ENCODE measurements at places on chromosomes 1 and 21.

DNA sequence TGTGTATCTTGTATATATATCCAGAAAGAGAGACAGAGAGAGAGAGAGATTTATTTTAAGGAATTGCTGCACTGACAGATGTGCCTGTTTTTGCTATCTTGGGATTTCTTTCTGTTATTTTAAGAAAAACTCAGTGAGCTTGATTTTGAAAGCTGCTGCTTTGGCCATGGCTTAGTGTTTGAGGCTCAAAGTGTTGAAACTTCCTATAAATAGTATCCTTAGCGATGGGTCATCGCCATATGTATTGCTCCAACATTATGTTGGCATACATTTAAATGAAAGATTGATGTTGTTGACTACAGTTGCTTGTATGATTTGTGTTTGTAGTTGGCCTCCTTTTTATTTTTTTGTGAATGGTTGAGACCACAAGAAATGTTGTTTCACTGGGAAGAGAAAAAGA is 29.0 kb upstream of the NTPCR start:
- no peak for DNase-seq

DNA sequence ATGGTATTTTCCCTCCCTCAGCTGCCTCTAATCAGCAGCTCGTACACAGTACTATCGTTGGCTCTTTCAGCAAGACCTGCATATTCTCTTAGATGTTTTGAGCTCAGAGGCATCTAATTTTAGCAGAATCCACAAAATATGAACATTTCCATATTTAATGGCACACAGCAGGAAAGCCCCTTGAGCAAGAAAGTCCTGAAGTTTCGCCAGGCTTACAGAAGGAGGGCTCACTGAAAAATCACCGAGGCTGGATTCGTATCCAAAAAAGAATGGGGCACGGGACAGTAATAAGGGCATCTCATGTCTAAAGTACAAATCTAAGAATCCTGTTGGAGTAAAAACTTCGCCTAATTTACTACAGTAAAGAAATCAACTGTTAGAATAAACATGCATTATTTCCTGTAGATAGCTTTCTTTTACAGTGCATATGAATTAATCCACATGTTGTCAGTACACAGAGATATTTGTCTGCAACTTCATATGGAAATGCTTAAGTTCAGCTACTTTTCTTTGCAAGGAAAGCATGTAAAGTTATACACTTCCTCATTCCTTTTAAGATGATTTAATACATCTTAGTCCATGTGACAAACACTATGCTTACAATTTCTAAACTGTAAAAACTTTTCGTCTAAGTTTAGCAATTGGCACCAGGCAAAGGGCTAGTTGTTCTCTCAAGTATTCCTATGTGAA is 1205.3 kb upstream of the ADGRL4 start:
- DNase-seq = no peak

GRCh38 chr1:40451238-40451585 is 936 bp downstream of the ZFP69B start:
- DNase-seq = no peak

DNA sequence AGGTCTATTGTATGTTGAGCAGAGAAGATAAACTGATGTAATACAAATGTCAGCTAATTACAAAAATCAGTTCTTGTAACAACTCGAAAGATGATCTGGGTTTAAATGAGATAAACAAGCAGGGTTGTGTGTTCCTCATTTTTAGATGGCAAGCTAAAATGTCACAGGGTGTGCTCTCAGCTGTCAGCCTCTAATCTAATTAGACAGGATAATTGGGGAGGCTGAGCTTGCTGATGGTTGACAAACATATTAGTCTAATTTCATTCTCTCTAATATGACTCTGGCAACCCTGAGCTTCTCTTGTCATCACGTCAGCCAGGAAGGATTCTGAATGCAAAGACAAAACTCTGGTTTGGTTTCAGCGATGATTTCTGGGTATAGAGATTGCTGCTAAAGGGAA is 335.3 kb upstream of the KAZN start:
- no peak for DNase-seq

GRCh38 chr1:61887931-61888564 is 145.8 kb downstream of the PATJ start:
- no peak for DNase-seq
